ENCODE measurements at places on chromosomes 6 and 20.

GRCh38 chr6:92545861-92546260, 873.5 kb downstream of the EPHA7 start:
- no peak for DNase-seq

- no peak for DNase-seq
Observed at GRCh38 chr6:163533443-163533842, 118.9 kb downstream of the QKI start.

DNA sequence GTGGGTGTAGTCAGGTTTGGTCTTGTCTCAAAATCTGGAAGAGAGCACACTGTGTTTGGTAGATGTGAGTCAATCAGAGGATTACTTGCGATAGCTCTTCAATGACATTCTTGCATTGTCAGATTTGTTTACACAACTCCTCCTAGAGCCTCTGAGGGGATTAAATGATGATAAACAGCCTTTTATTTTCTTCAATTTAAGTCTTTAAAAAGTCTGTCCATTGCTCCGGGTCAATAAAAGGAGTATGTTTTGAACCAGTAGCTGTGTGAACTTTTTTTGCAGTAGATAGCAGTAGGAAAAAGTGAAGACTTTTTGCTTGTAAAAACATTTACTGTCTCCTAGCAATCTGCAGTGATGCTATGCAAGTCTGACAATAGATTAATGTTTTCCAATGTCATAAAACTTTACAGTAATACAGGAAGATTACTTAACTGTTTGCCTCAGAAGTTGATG, 49.9 kb downstream of the GJA1 start:
- DNase-seq: no peak

DNA sequence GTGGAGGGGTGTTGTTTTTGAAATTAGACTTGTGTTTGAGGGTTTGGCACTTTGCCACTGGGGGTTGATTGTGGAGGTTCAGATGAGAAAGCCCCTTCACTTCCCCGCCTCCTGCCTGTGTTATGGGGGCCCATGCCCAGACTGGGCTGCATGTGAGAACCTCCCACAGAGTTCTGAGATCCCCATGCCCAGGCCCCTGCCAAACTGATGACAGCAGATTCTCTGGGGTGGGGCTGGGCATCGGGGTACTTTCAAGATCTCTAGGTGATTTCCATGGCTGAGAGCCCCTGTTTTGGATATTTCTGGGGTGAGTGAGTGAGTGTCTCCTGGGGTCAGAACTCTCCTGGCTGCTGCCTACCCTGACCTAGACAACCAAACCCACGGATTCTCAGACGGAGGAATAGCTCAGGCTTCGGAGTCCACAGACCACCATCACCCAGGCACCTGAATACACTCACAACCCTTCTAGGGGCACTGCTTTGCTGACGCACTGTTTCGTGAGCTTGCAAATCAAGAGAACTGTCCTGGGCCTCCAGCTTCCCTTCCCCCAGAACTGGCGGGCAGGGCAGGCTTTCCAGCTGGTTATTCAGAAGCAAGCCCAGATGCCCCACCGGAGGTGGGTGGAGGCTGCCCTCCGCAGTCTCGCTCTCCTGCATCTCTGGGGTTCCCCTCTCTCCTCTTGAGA, 6.3 kb downstream of the BCAS1 start:
- DNase-seq: no peak

- no peak for DNase-seq
Observed at GRCh38 chr20:21798384-21798783, 92.9 kb downstream of the PAX1 start.

DNA sequence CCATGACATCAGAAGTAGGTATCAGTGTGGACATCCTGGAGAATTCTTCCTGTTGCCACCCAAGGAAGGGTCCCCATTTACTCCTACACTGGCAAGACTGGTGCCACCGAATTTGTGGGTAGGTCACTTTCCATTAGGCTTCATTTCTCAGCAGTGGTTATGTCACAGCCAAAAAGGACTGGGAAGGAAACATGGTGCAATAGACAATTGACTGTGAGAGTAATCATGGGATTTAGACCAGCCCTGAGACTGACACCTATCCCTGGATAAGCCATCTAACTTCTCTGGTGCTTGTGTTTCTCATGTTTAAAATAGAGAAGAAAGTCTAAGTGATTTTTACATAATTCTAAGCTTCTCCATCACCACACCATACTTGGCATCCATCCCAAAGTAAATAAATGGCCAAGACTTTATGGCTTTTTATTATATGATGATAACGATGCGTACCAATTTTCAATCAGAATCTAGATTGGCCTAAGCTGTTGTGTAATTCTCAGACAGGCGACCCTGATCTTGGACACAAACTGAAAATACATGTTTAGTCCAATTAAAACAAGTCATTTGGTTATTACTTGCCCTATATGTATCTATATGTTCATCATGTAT, 10.2 kb downstream of the SMPDL3A start:
- no peak for DNase-seq

GRCh38 chr6:12577124-12577850, 139.3 kb upstream of the PHACTR1 start:
- no peak for DNase-seq

DNA sequence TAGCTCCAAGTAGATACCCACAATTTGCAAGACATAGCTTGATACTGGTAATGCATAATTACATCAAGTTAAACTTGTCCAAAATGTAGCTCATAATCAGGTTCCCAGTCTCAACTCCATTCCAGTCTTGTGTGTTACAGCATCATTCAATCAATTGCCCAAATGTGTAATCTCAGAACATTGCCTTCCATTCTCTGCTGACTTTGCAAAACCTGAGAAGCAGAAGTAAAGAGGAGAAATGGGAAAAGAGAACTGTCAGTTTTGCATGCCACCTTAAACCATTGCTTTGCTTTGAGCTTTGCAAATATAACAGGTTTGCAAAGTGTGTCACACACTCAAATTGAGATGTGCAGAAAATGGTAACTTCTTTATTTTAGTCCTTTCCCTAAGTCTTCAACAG, 40.3 kb upstream of the CNKSR3 start:
- no peak for DNase-seq

DNA sequence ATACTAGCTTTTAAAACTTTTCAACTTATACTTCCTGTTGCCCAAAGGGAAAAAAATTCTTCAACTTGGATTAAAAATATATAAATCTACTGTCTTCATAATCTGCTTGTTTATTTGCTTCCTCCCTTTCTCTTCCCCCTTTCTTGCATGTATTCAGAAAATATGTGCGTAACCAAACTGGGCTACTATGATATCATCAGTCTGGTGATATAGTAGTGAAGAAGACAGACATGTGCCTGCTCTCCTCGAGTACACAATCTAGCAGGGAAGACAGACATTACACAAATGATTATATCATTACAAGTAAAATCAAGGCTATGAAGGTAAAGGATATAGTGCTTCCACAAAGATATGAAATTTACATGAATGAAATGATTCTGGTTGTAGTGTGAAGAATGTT, 31.0 kb downstream of the IBTK start:
- no peak for DNase-seq

DNA sequence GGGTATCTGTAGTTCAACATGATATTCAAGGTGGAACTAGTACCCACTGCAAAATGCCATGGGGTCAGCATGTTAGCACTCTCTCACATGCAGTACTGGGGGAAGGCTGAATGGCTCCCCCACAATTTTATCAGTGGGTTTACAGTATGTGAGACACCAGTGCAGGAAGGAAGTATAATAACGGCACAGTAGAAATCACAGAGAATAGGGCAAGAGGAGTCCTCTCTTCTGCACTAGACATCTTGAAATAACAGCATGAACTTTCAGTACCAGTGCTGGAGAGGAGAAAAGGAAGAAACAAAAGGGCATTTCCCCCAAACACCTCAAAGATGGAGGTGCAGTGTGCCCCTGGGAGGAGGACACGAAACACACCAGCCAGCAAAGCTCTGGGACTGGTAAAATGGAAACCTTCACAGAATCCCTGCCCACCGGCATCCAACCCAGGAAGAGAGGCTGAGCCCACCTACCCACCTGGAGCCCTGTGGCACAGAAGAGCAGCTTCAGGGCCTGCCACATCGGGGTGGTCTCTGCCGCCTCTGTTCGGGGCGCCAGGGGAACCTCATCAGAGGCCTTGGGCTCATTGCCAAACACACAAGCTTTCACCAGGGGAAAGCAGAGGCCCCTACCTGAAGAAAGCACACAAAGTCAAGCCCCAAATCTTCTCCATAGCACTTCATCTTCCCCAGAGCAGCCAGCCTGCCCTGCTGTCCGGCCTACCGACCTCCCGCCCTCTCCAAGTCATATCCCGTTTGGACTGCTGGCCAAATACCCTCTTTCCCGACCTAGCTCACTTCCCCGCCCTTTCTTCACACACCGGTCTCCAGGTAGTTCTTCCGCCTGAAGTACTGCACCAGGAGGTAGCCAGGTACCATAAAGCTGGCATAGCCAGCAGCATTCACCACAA, 1.2 kb downstream of the SLC35B2 start:
- no peak for DNase-seq

DNA sequence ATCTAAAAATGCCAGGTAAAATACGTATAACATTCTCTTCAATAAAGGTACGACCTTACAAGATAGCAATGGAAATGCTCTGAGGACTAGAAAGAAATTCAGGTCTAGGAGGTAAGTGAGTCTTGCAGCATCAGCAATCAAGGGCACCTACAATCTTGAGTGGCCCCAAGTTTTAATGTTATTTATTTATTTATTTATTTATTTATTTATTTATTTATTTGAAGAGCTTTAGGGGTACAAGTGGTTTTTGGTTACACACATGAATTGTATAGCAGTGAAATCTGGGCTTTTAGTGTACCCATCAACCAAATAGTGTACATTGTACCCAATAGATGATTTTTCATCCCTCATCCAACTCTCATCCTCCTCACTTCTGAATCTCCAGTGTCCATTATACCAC, 574.0 kb upstream of the POU3F2 start:
- no peak for DNase-seq

- no peak for DNase-seq
Observed at GRCh38 chr6:16392010-16392409, 153.6 kb downstream of the GMPR start.

DNA sequence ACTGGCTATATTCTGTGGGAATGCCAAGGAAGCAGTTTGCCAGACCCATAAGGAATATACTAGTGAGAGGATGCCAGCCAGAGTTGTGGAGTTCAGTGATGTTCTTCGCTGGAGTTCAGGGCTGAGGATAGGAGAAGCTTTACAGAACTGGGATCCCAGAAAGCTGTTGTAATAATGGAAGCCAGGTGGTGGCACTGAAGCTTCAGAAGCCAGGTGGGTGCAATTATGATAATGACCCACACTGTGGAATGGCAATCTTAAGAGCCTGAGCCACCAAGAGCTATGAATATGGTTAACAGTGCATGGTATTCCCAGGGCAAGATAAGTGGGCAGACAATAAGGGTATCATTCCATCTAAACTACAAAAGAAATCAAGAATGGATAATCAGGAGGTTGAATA, 25.1 kb upstream of the ENPP1 start:
- no peak for DNase-seq

DNA sequence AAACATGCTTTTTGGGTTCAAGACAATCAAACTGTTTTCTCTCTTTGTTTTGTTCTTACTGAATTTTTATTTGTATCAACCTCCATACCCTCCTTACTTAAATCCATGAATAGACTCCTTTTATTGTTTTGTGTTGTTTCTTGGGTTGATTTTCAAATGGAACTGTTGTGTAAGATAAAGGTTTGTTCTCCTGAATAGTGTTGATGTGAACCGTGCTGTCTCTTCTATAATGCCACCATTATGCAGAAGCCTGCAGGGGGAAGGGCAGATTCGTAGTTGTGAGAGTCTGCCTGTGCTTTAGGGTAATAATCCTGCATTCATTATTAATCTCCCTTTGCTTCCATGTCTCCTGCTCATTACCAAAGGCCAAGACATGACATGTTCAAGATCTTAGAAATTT, 105.9 kb downstream of the CDKAL1 start:
- DNase-seq: no peak

DNA sequence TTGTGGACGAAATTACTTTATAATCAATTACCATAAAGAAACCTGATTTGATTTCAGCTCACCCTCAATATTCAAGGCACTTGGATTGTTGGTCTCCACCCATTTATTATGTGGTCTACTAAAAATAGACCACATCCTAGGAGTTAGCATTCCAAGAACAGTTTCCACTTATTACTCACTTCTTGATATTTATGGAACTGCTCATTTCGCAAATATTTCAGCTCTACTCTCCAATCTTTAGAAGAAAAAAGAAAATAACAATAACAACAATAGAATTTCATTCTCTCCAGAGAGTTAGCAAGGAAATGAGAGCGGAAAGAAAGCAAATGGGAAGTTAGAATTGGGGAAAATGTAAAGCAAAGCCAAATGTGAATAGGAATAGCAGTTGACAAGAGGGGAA, 26.2 kb upstream of the HDAC2 start:
- no peak for DNase-seq

- no peak for DNase-seq
Observed at GRCh38 chr6:1227935-1228753, 83.8 kb upstream of the FOXQ1 start.

GRCh38 chr20:227439-228105, 514 bp downstream of the DEFB129 start:
- DNase-seq: no peak

DNA sequence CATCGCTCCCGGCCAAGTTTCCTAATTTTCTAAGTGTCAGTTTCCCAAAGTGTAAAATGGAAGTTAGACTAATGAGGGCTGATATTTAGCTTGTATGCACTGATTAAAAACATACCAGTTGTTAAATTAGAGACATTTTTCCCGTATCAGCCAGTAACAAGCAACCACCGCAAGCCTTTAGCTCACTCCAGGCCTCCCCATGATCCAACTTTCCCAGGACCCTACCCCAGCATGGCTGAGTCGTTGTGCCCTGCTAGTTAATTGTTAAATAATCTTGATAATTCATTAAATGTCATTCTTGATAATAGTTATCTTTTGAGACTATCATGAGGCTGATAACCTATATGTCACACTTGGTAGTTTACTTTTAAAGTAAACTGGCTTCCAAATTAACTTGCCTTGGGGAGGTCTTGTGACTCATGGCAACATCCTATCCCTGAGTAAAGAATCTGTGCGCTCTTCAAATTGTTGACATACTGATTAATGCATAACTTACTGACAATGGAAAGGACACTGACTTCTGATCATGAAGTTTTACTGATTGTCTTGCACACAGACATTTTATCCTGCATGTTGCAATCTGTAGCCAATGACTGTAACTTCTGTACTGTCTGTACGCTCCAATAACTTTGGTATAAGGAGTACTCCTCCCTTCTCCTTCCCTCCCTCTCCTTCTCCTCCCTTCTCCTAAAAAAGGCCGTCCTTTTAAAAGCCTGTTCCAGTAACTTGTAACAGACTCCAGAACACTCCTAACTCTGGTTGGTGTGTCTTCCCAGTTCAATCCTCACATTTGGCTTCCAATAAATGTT, 6.3 kb upstream of the GTF3C6 start:
- DNase-seq: no peak

DNA sequence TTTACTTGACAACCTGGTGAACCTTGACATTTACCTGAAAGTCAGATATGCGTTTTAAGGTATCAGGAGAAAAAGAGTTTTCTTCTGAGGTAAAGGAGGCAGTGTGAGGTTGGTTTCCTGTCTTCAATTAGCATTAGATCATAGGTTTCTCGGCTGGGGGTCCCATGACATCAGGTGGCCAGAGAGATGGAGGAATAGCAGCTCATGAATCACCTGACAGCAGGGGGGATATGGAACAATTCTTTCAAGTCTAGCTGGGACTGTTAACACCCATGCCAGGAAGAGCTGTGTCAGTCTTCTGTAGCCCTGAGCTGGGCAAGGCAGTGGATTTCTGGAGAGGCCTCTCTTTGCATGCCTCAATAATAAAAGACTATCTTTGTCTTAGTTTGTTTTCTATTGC, 108.0 kb upstream of the TMEM170B start:
- DNase-seq: no peak

GRCh38 chr6:28646650-28647049, 121.0 kb downstream of the GPX5 start:
- DNase-seq: no peak

- no peak for DNase-seq
Observed at GRCh38 chr20:56860413-56860812, 231.3 kb downstream of the TFAP2C start.

Measured in activated T-helper 1 cell treated with anti-CD3 and anti-CD28 coated beads, Interleukin-2, amount 50 U/mL, for 16 hours (primary cell).